Posterior vena cava (tissue), 2 donors: ENCODE measurements at places on chromosomes 7 and 10. TPM values are rescaled to one million over a fixed set of nuclear protein-coding genes. Genes with fewer than 3 reads are reported as not detected.

- DNase-seq: no peak
These were observed 64.0 kb downstream of the MAD1L1 start for GRCh38 chr7:2168615-2169311.

DNA sequence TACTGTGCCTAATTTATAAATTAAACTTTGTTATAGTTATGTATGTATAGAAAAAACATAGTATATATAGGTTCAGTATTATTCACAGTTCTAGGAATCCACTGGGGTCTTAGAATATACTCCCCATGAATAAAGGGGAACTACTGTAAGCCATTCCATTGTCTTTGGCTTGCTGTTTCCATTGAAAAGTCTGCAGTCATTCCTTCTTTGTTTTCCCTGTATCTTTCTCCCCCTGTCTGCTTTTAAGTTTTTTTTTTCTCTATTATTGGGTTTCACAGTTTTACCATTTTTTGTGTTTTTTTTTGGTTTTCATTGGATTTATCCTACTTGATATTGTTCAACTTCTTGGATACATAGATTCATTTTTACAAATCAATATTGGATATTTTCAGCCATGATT, 6.7 kb upstream of the PNLIP start:
- no peak for DNase-seq

The GBX1 gene
- not detected for total RNA-seq

DNA sequence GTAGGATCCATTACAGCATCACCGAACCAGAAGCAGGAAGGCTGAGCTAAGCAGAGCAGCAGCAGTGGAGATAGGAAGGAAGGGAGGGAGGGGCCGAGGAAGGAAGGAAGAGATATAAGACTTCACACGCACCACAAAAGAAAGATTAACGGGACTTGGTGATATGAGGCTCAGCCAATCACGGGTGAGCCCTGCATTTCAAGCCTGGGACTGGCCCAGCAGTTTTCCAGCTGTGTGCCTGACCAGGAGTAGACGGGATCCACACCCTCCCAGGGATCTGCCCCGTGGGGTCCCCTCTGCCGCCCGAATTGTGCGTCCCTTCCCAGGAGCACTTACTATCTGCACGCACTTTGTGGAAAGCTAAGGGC, 16.2 kb downstream of the ATG9B start:
- no peak for DNase-seq

The MMRN2 gene
- 57.0 TPM for total RNA-seq

GRCh38 chr10:25912866-25913265, 21.2 kb upstream of the MYO3A start:
- DNase-seq: no peak

GRCh38 chr7:33667196-33667595, 238.1 kb upstream of the BMPER start:
- no peak for DNase-seq

DNA sequence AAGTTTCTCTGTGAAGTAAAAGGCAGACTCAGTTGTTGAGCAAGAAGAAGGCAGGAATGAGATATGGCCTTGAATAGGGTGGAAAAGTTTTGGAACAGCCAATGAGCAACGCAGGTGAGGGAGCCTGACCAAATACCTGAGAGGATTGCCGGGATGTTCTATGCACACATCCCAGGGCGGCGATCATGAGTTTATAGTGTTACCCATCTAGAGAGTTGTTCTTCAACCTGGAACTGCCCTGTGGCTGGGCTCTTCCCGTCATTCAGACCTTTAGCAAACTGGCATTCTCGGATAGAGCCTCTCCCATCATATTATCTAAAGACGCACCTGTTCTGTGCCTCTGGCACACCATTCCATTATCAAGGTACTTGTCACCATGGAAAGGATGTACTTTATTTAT, 103.0 kb upstream of the KIF5B start:
- DNase-seq: peak; percentile 23

The PKD2L1 gene
- not detected for total RNA-seq

The TMEM176A gene
- 70.7 TPM for total RNA-seq

DNA sequence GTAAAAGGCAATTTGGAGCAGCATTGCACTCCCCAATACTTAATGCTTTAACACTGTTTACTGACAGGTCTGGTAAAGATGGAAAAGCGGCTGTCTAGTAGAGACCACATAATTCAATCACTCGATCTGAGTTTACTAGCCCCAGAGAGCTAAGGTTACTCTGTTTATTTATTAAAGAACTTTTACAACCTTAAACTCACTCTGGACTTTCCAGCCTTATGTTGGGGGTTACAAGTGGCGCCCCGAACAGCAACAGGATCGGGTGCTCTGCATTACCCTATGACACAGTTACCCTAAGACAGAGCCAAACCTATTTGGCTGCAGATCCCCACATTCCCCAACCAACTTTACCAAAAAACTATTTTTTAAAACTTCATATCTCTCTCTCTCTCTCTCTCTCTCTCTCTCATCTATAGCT, 43.9 kb downstream of the MRPS24 start:
- no peak for DNase-seq

DNA sequence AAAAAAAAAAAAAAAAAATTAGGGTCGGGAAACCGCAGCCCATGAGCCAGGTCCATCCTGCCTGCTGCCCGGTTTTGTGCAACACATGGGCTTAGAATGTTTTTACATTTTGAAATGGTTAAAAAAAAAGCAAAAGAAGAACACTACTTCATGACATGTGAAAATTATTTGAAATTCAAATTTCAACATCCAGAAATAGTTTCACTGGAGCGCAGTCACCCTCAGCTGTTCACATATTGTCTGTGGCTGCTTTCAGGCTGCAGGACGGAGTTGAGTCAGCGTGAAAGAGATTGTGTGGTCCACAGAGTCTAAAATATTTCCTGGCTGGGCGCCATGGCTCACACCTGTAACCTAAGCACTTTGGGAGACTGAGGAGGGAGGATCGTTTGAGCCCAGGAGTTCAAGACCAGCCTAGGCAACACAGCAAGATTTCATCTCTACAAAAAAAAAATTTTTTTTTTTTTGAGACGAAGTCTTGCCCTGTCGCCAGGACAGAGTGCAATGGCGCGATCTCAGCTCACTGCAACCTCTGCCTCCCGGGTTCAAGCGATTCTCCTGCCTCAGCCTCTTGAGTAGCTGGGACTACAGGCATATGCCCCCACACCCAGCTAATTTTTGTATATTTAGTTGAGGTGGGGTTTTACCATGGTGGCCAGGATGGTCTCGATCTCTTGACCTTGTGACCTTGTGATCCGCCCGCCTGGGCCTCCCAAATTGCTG, 63.9 kb upstream of the ECHDC3 start:
- DNase-seq: no peak

DNA sequence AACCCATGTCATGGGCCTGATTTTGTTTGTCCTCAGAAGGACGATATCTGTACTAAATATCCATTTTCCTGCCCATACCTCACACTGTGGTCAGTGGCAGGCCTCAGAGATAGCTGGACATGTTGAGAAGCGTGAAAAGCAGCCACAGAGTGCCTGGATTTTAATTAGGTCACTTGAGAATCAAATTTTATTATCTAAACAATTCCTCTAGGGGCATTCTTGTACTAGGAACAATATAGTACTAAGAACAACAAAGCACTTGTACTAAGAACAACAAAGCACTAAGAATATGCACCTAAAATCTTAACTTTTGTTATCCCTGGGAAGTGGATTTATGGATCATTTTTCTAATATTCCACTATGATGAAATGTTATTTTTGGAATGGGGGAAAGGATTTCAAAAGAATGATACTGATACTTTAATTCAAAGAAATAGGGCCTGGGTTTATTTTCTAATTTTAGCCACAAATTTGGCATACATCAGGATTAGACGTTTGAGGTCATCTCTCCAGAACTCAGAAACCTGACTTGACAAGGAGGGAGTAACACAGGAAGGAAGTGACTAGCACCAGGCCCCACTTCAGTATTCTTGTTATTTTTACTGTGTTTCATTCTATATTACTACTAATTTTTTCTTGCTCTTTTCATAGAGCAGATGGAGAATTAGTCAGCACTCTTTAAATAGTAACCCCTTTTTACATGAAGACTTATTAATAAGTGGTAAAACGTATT, 112.2 kb downstream of the EXOC4 start:
- DNase-seq: no peak

- DNase-seq: no peak
These were observed 60.0 kb downstream of the ICA1 start for GRCh38 chr7:8201846-8202441.

DNA sequence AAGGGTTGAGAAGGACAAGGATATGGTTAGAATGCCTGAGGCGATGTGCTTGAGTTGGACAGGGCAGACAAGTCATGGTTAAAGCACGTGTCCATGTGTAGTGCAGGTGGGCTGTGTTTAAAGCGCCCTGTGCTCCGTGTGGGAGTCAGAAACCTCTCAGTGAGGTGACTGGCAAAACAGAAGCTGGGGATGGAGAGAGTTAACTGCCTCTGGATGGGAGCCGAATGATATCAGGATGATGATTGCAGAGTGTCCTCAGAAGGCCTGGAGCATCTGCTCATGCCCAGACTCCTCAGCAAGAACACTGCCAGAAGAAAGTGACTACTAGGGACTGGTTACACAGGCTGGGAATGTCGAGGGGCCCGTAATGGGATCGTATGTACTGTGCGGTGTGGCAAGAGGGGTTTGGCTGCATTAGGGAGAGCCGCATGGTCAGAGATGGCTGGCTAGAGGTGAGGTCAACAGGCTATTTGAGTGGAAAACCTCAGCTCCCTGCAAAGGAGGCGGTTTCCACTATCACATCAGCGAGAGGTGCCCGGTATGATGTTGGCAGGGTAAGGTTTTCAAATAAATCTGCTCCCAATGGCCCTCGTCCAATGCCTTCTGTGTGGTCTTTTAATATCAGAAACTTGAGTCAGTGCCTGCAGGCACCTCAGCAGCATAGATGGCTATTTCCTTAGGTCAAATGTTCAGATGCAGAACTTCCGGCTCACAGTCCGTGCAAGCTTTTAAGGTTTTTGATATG, 26.1 kb upstream of the MRC1 start:
- DNase-seq: no peak

DNA sequence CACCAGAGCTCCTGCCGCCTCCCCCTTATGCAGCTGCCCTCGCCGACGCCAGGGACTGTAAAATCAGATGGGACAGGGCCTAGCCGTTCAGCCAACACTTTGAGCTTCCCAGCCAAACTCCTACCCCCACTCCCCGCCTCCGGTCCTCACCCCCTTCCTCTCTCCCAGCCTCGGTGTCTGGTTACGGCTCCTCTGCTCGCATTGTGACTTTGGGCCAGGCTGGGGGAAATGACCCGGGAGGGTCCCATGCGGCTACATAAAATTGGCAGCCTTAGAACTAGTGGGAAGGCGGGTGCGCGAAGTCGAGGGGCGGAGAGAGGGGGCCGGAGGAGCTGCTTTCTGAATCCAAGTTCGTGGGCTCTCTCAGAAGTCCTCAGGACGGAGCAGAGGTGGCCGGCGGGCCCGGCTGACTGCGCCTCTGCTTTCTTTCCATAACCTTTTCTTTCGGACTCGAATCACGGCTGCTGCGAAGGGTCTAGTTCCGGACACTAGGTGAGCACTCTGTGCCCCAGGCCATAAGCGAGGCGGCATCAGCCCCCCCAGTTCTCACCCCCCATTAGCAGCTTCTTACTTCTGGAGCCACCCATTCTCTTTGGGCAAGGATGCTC, at the start of gene KAZALD1:
TSS of gene KAZALD1 (plus strand) at position 366 of the 608 bp plus-strand sequence. CDS start 604 bp downstream, outside the sequence.
- DNase-seq: peak; percentile 85

- peak; percentile 87 for DNase-seq
These were observed 530.1 kb upstream of the FOXK1 start for GRCh38 chr7:4151926-4152549.

DNA sequence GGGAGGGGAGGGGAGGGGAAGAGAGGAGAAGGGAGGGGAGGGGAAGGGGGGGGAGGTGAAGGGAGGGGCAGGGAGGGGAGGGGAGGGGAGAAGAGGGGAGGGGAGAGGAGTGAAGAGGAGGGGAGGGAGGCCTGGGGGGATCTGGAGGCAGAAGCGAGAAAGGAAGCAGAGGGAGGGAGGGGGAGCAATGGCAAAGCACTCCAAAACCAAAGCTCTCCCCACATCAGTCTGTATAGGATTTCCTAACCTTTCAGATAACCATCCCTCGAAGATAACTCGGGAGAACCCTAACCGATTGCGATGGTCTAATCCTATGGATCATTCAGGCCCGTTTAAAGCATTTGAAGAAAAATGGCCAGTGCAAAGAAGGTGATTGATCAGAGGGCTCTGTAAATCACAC, 19.0 kb downstream of the EBF3 start:
- DNase-seq: no peak

GRCh38 chr10:51602326-51602725, 97.1 kb downstream of the CSTF2T start:
- no peak for DNase-seq

DNA sequence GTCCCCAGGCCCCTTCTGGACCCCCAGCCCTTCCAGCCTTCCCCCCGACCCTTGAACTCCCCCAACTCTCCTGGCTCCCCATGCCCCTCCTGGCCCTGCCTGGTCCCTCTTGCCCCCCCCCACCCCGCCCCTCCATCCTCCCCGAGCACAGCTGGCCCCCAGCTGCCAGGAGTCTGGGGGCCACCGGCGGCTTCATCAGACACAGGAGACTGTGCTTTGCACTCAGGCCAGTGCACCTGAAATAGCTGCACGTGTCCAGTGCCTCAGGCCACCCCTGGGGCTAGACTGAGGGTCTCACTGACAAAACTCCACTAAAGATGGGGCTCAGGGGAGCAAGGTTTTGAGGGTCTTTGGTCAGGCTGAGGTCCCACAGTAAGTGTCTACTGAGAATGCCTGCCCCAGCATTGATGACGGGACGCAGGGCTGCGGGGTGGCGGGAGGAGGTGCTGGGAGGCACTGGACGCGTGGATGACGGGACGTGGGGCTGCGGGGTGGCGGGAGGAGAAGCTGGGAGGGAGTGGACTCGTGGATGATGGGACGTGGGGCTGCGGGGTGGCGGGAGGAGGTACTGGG, 6.5 kb downstream of the FOXL3 start:
- peak; percentile 49 for DNase-seq

DNA sequence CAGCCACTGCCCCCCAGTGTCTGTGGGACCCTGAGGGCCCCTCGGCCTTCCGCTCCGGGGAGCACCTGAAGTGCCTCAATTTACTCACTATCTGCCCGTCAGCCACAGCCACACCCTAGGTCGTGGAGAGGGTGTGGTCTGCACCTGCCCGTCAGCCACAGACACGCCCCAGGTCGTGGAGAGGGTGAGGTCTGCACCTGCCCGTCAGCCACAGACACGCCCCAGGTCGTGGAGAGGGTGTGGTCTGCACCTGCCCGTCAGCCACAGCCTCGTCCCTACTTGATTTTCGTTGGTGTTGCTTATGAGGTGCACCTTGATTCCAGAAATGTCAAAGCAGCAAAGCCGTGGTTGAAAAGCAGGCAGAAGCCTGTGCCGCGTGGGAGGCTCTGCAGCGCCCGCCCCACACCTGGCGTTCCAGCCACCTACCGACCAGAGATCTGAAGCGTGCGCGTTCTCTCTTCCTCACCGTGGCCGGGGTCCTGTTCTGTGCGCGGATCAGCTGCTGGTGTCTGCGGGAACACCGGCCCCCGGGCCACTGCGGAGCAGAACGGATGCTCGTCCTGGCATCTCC, 101.6 kb downstream of the DYNC2I1 start:
- DNase-seq: no peak

GRCh38 chr10:11262494-11263345, 245.0 kb downstream of the CELF2 start:
- DNase-seq: no peak

The WNT8B gene
- total RNA-seq: not detected

GRCh38 chr10:69516316-69516715, 56.9 kb downstream of the NEUROG3 start:
- DNase-seq: peak; percentile 64

- no peak for DNase-seq
These were observed 64.2 kb upstream of the VWDE start for GRCh38 chr7:12467837-12468236.

The GIMAP1 gene
- 3.3 TPM for total RNA-seq
